ENCODE measurements at places on chromosomes 7 and 10. TPM values are rescaled to one million over a fixed set of nuclear protein-coding genes. Genes with fewer than 3 reads are reported as not detected.

DNA sequence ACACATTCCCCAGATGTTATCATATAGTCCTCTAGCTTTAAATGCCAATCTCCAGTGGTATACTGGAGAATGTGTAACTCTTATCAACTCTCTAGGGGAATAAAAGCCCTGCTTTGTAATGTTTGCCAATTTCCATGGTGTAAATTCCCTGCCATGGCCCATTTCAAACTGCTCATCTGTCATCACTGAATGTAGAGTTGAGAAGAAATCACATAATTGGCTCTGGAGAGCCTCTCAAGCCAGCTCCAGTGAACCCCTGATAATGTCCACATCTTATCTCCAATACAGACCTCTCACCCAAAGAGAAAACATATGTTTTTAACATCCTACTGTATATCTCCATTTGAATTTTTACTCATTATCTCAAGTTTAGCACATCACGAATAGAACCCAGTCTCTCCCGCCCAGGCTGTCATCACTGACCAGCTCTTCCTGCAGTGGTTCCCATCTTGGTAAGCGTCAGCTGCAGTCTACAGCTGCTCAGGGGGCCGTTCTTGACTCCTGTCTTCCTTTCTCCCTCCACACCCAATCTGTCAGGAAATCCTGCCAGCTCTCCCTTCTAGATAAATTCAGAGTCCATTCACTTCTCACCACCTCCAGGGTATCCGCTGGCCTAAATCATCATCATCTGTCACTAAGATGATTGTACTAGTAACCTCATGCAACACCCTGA, 332.4 kb downstream of the FRMD4A start:
- DNase-seq, result no peak

DNA sequence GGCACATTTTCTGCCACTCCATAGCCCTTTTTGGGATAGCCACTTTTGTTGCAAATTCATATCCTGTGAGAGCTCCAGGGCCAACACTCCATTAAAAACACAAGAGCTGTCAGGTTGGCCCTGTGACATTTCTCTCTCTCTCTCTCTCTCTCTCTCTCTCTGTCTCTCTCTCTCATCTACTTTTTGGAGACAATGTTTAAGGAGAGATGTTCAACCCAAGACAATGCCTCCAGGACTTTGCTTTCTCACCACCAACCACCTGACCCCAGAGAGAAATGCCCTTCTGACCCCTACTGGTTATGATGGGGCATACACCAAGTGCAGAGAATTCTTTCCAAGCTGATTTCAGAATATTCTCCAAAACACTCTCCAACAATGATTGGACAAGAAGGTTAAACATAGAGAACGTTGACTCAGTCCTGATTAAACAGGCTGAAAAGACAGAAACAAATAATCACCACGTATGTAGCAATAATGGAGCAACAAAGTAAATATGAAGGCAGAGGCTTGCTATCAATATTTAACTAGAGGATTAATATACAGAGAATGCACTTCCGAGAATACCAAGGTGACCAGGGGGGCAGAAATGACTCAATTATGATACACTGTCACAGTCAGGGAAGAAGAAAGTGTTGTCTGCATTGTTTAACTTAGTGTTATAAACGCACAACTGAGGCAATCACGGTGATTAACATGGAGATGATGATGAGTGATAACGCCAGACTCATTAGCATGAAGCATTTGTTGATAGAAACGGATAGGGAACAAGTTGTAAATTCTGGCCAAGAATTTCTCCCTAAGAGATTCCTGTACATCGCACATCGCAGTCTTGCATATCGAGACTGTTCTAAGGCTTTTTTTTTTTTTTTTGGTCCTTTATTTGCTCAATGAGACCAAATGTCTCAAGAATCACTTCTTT, 178.5 kb downstream of the NRP1 start:
- DNase-seq, result no peak

GRCh38 chr7:151218170-151218569, 7.9 kb upstream of the H2BK1 start:
- DNase-seq, result no peak

- DNase-seq, result no peak
Measured at GRCh38 chr7:78530351-78530750, 731.8 kb downstream of the PHTF2 start.

DNA sequence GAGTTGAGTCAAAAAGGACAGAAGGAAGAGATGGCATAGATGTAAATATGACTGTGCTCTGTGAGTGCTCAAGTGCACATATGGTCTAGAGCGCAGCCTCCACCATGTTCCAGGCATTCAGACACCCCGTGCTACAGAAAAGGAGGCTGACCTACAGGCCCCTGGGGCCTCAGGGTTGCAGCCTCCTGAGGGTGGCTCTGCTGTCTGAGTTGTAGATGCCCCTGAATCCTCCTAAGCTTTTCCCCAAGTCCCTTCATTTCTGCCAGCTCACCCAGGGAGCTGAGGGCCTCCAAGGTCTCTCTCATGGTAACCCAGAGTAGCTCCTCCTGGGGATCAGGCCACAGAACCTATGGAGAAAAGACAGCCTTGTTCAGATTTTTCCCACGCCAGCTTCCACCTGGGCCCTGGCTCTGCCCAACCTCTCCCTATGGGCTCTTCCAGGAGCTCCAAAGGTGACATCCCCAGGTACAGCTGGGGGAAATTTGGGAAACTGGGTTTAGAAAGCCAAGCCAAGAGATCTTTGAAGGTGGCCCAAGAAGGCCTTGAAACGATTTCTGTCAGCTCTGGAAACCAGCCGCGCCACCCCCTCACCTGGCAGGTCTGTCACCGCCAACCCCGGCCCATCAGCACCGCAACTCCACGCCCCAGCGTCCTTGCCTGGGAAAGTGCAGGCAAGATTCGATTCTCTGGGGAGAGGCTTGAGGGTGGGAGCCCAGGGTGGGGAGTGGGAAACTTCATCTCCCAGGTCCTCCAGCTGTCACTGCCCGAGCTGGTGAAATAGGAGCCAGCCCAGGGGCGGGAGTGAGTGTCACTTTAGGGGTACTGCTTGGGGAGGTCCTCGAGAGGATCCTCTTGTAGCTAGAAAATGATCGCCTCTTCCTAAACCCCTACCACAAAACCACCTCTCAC, 2.4 kb downstream of the ZNF467 start:
- DNase-seq, result no peak

Gene MCM10
- total RNA-seq, result 0.08 TPM

Gene MAGI2
- 0.05 TPM for total RNA-seq
